Amniotic stem cell (primary cell): ENCODE measurements at places on chromosomes 1 and 21.

GRCh38 chr21:41482301-41482700 lies 25.7 kb downstream of the TMPRSS2 start:
- no peak for DNase-seq

GRCh38 chr21:37984416-37984815 lies 68.2 kb upstream of the KCNJ6 start:
- no peak for DNase-seq

DNA sequence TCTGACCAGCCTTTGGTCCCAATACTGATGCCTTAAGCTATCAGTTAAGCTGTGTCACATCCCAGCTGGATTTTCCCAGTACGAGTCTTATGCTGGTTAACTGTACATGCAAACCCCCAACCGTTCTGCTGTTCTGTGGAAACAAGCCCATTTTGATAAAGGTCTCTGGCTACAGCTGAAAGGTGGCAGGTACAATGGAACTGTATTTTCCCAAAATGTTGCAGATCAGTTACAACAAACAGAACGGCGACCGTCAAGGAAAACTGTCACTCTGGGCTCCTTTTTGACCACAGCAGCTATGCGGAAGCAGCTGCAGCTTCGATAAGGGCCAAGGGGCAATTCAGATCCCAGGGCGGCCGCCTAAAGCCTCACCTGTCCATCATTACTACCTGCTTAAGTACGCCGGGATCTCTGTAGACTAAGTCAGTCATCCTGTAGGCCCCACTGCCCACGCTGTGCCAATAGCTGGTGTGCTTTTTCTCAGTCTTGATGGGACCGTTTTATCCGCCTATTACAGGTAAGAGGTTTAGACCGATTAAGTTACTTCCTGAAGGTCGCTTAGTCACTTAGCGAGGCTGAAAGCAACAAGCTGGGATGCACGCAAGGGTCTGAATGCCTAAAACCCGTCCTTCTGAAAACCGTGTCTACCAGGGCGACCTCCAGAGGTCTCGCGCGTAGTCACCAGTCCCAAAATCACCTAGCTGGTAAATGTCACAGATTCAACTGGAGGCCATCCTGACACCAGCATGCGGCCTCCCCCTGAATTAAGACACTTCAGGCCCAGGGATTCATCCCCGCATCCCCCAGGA lies 11.1 kb upstream of the RAB42 start:
- peak; percentile 15 for DNase-seq

DNA sequence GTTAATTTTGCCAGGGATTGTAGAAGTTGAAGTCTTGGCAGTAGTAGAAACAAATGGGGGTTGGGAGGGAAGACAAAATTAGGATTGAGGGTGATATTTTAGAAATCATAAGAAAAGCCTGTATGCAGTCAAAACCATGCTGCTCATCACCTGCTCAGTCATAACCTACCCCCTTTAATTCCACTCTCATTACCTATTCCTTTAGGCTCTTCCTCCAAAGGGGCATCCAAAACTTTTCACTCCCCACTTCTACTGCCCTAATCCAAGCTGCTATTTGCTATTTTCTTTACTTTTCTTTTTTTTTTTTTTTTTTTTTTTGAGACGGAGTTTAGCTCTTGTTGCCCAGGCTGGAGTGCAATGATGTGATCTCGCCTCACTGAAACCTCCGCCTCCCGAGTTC lies 11.5 kb downstream of the H3-3A start:
- no peak for DNase-seq

GRCh38 chr1:164647211-164647610 lies 88.2 kb downstream of the PBX1 start:
- no peak for DNase-seq

DNA sequence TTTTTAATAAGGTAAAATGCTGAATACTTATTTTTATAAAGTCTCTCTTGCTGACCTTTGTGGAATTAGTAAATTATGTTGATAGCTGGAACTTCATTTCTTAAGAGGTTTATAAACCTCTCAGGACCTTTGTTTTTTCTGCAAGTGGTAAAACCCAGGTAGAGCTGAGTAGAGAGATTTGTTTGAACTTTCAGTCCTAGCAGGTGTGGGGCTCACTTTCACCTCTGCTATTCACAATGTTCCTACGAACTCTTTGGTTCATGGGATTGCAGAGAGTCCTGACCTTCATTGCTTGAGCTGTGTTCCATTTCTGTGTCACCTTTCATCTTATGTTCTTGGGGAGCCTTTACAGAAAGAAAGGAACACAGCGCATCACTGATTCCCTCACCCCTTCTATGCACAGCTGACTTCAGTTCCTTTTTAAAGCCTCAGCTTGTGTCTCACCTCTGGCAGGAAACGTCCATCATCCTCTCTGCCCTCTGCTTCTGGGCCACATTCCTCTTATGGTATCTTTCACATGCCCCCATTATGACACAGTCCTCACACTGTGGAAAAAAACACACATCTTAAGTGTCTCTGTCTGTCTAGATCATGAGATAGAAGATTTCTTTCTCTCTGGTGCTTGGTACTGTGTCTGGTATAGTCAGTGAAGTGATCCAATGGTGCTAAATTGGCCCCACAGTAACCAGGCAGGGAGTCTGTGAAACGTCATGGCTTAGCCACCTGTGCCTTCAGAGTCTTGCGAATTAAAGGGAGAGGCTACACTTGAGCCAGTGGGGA lies 262.5 kb upstream of the B3GALT2 start:
- DNase-seq, result no peak

DNA sequence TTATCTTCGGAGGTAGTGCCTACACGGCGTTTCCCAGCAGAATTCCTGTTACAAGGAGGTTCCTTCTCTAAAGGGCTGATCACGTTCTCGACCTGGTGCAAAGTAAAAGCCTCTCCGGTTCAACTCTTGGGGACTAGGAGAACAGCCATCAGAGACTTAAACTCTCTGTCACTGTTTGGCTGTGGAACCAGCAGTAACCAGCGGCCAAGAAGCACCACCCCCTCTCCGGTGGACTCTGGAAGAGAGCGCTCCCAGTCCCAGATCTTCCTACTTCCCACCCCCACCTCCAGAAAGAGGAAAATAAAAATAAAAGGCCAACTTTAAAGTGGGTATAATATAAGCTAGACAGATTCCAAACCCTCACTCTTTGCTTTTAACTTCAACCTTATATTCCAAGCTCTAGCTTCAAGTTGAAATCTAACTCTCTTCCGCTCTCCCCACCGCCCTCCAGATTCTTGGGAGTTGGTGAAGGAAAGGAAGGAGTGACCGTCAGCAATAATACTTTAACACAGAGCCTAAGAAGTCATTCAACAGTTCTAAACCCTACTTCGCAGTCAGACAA lies 2.9 kb downstream of the BRINP3 start:
- no peak for DNase-seq

DNA sequence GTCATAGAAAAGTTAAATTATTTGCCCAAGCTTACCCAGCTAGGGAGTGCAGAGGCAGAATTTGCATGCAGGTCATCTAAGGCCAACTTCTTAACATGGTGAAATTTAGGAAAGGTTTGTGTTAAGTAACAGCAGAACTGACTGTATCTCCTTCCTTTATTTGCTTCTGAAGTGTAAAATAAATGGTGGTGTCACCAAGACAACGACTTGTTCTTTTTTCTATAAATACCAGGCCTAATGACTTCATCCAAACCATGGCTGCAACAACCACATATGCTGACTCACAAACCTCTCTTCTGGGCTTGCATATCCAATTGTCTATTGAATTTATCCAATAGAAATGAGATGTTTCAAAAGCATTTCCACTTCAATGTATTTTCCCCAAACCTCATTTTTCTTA lies 19.1 kb downstream of the COL24A1 start:
- DNase-seq, result no peak

- DNase-seq, result no peak
Observed at GRCh38 chr1:47507881-47508701, 70.2 kb downstream of the FOXD2 start.

GRCh38 chr1:85707267-85707989 lies 805 bp downstream of the ZNHIT6 start:
- no peak for DNase-seq

DNA sequence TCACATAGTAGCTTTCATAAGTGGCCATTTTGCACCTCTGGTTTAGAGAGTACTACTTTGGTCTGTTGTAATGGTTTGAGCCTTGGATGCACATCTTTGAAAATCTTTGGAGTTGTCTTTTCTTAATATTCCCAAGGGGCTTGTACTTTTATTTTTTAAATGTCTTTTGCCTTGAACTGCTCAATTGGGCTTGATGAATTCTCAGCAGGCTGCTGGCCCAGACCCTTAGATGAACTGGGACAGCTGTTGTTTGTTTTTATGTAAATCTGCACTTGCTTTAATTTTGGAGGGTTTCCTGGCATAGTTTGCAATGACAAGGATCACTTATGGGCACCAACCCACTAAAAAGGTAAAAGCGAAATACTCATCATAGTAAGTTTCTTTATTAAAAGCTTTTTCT lies 24.9 kb downstream of the NGF start:
- no peak for DNase-seq

DNA sequence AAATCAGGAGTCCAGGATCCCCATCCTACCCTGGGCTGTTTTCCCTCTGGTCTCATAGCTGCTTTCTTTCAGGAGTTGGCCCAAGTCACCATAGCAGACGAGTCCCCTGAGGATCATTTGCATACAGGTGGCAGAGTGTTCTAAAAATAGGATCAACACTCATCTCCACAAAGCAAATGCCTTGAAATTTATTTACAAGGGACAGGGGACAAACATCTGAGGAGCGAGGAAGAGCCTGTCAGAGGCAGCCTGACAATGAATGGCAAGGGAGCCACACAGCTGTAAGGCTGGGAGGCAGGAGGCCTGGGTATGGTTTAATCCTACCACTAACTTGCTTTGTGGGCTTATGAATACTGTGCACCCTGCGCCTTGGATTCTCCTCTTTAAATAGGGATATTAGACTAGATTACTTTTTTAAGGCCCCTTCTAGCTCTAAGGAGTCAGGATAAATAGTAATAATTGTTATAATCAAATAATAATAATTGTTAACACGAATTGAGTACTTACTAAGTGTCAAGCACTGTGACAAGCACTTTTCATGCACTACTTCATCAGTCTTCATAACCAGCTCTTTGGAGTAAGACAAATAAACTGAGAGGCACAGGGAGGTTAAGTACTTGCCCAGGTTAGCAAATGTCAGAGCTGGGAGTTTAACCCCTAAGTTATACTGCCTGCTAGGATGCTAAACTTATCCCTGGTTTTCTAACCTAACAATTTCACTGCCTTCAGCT lies 34.5 kb downstream of the RAB3B start:
- no peak for DNase-seq

GRCh38 chr1:21090463-21090862 lies 86.2 kb downstream of the EIF4G3 start:
- no peak for DNase-seq

DNA sequence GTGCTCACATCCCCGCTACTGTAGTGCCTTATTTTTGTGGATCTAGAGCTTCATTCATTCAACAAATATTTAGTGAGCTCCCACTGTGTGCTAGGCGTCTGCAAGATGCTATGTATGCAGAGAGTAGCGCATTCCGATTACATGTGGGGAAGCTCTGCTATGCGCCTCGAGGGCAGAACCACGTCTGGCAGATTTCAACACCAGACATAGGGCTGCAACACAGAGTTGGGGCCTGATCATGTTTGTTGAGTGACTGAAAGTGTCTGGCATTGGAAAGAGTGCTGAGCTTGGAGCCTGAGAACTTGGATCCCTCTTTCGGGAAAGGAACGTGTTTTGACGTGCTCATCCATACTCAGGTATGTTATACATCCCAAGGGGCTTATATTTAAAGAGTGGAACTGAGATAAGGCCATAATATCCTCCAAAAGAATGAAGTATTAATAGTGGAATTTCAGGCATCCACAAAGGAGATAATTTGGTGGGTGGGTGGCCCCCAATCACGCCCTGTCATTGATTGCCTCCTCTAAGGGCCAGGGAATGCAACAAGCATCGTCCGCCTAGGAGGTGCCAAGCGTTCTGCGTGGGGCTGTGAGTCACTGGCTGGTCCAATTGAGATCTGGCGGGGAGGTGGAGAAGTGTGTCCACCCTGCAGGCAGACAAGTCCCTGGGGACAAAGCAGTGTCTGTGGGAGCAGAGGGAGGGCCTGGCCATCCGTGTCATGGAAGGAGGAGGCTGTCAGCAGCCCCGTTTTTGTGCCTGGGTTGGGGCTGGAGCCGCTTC lies 62.8 kb upstream of the ZBTB40 start:
- DNase-seq, result no peak

DNA sequence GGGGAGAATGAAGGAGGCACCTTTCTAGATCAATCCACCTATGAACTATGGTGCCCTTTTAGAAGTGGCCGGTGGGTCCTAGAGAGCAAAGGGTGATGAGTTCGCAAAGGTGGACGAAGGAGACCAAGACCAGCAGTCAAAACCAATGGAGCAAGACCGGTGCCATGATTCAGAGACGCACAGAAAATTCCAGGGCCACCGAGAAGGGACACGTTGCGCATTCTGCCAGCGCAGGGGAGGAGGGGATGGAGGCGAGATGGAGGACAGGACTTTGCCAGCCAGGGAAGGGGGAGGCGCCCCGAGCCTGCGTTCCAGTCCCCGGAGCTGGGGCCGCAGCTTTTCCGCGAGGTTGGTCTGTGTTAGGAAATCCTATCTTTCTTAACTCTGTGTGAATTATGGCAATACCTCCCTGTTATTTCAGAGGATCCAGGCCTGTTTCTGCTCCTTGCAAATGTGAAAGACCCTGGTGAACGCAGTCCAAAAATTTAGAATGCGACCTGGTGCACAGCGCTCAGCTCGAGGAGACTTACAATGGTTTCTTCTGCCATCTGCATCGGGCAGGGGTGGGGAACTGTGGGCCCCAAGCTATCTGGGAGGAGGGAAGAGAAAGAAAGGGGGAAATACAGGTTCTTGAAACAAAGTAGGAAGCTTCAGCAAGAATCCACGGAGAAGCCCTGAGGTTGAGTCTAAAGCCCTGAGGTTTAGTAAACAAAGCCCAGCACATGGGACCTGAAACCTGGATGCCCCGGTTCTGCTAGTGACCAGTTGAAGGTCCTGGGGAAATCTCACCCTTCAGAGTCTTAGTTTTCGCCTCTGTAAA lies 129.4 kb downstream of the MRPS6 start:
- DNase-seq, result no peak

- DNase-seq, result no peak
Observed at GRCh38 chr1:241513378-241513777, 6.2 kb downstream of the FH start.

GRCh38 chr1:74485622-74486021 lies 26.8 kb downstream of the LRRC53 start:
- DNase-seq, result no peak

- DNase-seq, result no peak
Observed at GRCh38 chr1:197141575-197141974, 4.9 kb downstream of the ASPM start.
